ENCODE measurements at places on chromosomes 1 and 21.
A peak's percentile ranks its signal among the peaks of the same experiment; 100 is the strongest.

GRCh38 chr21:45041351-45041805 is 33.0 kb upstream of the ADARB1 start:
- DNase-seq: no peak

- no peak for DNase-seq
Observed at GRCh38 chr1:78377356-78377928, 113.3 kb upstream of the PTGFR start.

DNA sequence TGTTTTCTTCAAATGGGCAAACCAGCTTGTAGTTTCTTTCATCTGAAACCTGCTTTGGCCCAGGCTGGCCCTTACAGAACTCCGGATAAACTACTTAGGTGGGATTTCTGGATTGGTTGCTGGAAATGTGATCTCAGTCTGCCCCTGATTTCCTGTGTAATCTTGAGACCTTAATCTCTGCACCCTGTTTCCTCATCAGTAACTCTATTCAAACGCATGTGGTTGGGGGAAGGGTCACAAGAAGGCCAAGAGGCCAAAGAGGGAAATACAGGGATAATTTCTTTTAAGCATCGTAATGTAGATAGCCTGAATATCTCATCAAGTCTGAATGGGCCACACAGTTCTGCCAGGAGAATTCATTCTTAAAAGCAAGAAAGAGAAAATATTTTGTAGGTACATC is 483.6 kb downstream of the LTN1 start:
- no peak for DNase-seq

- no peak for DNase-seq
Observed at GRCh38 chr1:101253976-101254674, 17.3 kb downstream of the S1PR1 start.

DNA sequence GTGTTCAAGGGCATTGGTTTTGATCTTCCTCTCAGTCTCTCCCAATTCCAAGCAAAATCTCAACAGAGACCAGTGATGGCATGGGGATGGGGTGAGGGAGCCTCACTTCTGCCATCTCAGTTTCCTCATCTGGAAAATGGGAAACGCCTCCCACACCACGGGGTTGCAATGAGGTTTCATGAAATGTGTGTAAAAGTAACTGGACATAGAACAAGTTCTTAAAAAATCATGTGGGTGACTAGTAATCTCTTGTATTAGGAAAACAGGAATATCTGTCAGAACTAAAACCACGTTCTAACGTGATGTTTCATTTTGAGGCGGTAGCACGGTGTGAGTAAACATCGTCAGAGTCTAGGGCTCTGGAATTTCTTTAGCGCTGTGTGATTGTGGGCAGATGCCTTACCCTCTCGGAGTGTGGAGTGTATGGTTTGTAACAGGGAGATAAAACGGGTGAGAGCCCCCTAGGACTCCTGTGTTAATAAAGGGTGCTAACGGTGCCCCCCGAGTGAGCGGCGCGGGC is 55.5 kb upstream of the DNAJC6 start:
- no peak for DNase-seq

DNA sequence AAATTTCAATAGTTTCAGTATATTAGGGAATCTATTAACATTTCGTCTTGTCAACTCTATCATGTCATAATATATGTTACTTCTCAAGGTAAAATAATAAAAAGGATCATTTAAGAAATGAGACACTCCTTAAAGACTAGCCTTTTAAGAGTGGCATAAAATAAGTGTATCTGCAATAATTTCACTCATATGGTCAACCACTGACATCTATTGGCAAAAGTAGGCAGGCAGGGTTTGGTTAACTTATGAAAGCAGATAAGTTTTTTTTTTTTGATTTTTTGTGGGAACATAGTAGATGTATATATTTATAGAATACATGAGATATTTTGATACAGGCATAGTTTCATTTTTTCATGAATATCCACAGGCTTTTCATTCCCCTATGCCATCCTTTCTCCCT is 5.5 kb upstream of the RGS21 start:
- DNase-seq: no peak

- DNase-seq: no peak
Observed at GRCh38 chr1:203558064-203558760, 64.3 kb downstream of the OPTC start.

- DNase-seq: peak; percentile 46
Observed at GRCh38 chr1:155499953-155500639, 62.5 kb downstream of the ASH1L start.

GRCh38 chr1:178161516-178161915 is 67.6 kb downstream of the RASAL2 start:
- DNase-seq: no peak

DNA sequence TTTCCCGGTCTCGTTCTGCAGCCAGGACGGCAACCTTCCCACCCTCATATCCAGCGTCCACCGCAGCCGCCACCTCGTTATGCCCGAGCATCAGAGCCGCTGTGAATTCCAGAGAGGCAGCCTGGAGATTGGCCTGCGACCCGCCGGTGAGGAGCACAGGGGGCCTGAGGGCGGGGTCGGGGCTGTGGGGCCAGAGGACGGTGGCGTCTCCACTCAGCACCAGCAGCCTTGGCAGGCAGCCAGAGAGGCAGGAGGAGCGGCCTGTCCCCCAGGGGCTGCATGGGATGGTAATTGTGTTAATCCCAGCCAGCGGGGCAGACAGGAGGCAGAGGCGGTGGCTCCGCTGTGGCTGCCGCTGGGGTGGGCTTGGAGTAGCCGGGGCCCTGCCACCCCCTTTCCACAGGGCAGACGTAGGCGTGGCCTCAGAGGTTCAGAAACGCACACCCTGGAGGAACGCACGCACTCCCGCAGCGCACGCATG is 12.1 kb downstream of the SAMD11 start:
- peak; percentile 79 for DNase-seq

GRCh38 chr1:30801771-30802198 is 44.2 kb upstream of the LAPTM5 start:
- DNase-seq: peak; percentile 62

DNA sequence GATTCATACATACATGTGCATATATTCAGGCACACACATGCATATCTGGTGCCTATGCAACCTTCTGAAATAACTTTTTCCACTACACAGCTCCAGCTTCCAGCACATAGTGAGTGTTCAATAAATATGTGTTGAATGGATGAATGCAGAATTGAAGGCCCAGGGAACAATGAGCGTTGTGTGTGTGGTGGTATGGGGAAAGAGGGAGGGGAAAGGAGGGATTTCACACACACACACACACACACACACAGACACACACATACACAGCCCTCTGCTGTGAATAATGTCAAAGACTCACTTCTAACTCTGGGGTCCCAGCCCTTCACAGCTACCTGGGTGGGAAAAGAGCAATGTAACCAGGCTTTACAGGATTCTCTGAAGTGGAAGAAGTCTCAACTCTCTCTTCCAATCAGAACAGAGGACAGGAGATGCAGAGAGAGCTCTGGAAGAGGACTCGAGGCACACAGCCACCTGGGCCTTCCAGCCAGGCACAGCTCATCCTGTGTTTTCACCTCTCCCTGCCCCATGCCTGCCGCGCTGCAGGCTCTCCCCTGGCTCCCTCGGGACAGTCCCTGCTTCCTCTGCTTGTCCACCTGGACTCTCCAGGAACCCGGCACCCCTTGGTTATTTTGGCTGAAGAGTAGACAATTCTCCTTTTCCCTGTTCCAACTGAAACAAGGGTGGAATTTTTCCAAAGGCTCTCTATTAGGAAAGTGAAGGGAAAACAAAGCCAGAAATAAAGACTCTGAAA is 5.4 kb upstream of the IGSF8 start:
- no peak for DNase-seq

DNA sequence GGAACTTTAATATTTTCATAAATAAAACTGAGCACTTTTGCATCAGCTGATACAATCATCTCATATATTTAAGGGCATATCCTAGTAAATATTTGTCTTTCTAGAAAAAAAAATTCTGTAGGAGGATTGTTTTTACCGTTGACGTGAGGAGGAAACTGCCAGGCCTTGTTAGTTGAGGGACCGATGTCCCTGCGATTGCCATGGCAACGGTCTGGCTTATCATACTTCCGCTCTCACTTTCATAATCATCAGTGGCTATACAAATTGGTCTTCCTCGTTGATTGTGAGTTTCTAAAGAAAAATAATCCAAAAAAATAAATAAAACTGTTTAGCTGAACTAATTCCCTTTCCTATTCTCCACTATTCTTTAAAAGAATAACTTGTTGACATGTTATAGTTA is 69.3 kb upstream of the ANGPTL3 start:
- DNase-seq: no peak

DNA sequence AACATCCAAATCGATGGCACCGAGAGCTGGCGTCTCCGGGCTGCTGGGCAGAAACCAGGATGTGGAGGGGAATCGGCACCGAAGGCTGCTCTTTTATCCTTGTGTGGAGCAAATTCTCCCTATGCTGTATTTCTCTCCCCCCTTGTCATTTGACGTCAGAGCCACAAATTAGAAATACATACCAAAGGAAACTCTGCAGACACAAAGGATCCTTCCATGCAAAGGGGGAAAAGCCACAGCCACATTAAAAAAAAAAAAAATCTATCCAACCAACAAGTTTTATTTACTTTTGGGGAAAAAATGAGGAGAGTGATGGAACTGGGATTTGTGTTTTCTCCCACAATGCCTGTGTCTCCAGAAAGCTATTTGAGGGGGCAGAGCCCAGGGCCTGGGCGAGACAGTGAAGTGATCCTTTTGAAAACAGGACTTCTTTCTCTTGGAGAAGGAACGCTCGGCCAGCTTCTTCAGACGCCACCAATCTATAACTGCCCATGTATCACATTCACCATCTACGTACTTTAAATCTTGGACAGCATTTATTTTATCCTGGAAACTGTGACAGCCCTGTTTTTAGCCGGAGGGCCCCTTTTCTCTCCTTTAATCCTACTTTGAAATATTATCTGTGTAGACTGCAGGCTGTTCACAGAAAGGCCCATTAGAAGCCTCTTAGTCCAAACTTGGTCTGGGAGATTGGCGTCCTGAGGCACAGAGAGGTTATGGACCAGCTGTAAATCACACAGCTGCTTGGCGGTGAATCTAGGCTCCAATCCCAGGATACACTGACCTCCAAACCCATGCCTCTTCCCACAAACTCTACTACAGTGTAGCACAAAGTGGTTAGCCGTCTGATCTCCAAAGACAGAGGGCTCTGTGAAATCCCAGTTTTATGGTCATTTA is 4.5 kb downstream of the KANK4 start:
- no peak for DNase-seq

DNA sequence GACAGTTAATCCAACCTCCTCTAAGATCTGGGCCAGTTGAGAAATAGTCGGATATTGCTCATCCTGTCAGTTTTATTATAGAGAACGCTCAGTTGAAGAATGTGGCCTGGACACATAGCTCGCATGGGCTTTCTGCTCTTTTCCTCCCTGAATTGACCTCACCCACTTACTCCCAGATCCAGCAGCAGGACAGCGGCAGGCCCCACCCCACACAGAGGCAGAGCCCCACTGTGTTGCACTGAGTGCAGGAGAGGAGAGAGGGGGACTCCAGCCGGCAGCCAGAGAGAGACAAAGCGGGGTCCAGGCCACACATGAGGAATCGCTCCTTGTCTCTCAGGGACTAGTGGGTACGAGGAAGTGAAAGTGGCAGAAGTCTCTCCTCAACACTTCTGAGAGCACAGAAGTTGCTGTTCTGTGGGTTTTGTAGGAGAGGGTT is 78.6 kb downstream of the LAMC1 start:
- no peak for DNase-seq
